ENCODE measurements at places on chromosomes 12 and 14.

DNA sequence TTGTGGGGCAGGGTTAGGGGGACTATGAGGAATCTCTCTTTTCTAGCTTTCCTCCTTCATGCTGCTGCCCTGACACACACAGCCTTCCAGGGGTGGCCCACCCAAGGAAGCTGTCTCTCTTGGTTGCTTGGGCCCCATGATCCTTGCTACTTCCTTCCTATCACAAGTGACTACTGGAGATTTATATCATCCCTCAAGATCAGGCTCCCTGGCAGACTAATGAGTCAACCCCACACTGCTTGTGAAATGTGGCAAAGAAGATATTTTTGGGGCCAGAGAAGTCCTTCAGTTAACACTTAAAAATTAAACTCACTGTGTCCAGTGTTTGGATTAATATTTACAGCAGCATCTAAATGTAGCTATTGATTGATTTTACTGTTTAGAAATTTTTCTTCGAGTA is 1.5 kb downstream of the OR4E1 start:
- DNase-seq: no peak

GRCh38 chr14:51701951-51702350 is 50.2 kb downstream of the FRMD6 start:
- DNase-seq: no peak

DNA sequence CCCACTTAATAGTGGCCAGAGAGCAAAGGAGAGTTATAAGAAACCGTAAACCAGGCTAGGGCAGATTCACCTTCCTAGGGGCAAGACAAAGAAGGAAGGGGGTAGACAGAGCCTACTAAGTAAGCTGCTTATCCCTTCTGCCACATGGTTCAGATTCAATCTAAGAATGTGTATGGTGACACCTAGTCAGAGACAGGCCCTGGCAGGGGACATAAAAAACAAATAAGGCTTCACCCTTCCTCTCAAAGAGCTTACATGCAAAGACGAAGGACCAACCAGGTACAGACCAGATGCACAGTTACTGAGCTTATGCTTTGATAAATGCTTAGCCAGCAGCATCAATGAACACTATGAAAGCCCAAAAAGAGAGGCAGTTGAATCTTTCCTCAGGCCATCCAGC is 4.4 kb downstream of the CYP27B1 start:
- DNase-seq: no peak

GRCh38 chr12:95633049-95633731 is 81.9 kb upstream of the USP44 start:
- no peak for DNase-seq

- no peak for DNase-seq
Observed at GRCh38 chr14:88695870-88696269, 96.9 kb downstream of the EML5 start.

DNA sequence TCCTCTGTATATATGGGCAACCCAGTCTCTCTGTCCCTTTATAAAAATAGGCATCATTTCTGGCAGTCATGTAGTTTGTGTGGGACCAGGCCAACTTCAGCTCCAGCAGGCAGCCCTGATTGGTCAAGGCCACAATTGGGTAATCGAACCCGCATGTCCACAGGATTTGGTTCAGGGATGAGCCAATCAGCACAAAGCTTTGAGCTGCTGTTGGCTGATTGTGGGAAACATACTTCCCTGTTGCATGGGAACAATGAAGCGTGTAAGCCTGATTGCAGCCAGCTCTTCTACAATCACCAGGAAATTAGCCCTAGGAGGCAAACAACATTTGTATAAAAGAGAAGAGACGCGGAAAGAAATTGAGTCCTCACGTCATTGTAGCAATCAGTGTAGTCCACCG is 328.6 kb downstream of the PCNX1 start:
- no peak for DNase-seq

DNA sequence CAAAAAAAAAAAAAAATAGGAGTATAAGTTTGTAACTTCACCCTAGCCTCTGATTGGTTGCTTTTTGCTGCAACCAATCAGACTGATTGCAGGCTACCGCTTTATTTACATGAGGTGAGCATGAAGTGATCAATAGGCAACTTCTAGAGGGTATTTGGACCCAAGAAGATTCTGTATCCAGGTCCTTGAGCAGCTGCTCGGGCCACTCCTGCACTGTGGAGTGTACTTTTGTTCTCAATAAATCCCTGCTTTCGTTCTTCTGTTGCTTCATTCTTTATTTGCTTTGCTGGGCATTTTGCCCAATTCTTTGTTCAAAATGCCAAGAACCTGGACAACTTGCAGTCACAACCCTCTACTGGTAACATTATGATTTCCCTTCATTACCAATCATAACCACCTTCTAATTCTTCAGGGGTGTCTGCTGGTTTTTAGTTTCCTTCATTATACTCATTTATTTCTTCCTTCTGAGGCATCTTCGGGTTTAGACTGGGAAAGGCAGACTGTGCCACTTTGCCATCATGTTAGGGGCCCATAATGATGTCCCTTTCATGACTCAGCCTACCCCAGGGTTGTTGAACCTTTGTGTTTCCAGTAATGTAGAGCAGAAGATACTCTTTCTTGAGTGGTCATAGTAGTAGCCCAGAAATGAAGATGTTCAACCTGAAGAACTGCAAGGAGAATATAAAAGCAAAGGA is 43.4 kb upstream of the LIMA1 start:
- no peak for DNase-seq

Measured in WTC11 (cell line).